HepG2 (cell line): ENCODE measurements at places on chromosomes 1 and 21. TPM values are rescaled to one million over a fixed set of nuclear protein-coding genes. Genes with fewer than 3 reads are reported as not detected.

GRCh38 chr1:211335522-211336157 is 9.0 kb downstream of the TRAF5 start:
- no peak for DNase-seq

GRCh38 chr1:243598433-243598832 is 251.6 kb downstream of the AKT3 start:
- DNase-seq, result no peak

The HCRTR1 gene
- not detected in 2 replicates for total RNA-seq

The ELAPOR1 gene
- total RNA-seq, result 0.14 and 0.20 TPM in 2 replicates

The FMO2 gene
- not detected in 2 replicates for total RNA-seq

GRCh38 chr1:97820470-97821188 is 100.2 kb downstream of the DPYD start:
- peak; percentile 5 for DNase-seq

- DNase-seq, result no peak
These were observed 40.6 kb downstream of the OPTC start for GRCh38 chr1:203534526-203534925.

The RCAN1 gene
- 34.1 and 35.1 TPM in 2 replicates for total RNA-seq

The RAP1GAP gene
- 9.7 and 11.9 TPM in 2 replicates for total RNA-seq

The VWA1 gene
- total RNA-seq, result 25.1 and 57.5 TPM in 2 replicates

The RIPPLY3 gene
- 0.09 and 0.13 TPM in 2 replicates for total RNA-seq

DNA sequence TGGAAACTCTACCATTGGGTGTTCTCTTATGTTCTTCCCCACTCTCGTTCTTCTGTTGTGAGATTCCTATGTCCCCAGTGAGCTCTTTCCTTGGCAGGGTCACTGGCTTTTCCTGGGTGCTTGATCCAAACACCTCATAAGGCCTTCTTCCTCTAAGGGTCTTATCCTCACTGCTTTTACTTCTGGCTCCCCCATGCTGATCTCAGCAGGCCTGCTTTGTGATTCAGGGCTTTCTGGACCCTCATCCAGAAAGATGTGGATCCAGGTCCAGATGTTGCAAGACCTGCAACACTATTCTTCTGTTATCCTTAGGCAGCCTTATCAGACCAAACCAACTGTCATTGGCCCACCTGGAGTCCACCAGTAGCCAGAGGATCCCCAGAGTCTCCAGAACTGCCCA is 11.2 kb upstream of the MYOG start:
- DNase-seq, result no peak

GRCh38 chr1:53365437-53366063 is 37.7 kb upstream of the LRP8 start:
- DNase-seq, result no peak
